ENCODE measurements at places on chromosomes 1 and 21.

- DNase-seq, result no peak
Measured at GRCh38 chr1:212678456-212679410, 20.9 kb downstream of the BATF3 start.

DNA sequence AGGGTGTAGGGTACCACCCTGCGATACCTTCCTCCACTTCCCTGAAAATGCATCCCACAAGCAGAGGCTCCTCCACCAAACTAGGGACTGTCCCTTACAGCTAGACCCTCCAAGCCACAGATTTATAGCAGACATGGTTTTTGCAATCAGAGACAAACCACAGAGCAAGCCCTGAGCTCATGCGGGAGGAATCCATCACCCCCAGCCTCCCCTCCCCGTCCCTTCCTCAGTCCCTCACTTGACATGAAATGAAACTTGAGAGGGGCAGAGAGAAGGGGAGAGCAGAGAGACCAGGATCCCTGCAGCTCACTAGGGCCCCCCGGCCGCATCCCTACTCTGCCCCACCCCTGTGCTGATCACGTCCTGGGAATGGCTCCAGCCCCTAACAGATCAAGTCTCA lies 94.9 kb downstream of the MRPL37 start:
- no peak for DNase-seq

DNA sequence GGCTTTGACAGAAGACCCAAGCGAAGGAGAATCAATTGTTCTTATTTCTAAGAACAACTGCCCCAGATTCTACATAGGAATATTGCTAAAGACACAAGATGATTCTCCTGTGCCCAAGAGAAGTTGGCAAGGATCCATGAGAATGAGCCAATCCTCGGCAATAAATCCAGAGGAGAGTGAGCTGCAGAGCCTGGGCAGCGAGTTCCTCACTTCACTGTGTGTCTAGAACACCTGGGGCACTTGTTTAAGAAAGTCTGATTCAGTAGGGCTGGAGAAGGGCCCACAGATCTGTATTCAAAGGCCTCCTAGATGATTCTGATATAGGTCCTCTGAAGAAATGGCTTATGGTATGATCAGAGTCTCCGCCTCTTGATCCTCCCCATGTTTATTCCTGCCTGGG lies 31.8 kb downstream of the GADD45A start:
- no peak for DNase-seq

- no peak for DNase-seq
Measured at GRCh38 chr1:13543451-13544220, 29.8 kb upstream of the LRRC38 start.

DNA sequence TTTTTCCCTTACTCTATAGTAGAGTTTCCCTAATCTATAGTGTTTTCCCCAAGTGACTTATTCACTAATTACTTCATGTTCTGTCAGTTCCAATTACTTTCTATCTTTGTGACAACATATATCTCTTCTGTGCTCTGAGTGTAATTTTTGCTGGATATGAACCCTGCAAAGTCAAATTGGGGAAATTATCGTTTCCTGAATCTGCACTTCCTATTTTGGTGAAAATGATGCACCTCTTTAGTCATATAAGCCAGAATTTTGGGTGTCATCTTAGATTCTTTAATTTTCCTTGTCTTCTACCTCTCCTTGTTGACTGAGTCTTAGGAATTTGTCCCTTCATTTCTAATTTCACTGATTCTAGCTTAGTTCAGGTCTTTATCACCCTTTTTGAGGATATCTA lies 33.4 kb upstream of the PRKACB start:
- DNase-seq, result no peak

All from AML-193 (cell line).